Fibroblast of skin of right biceps (primary cell): ENCODE measurements at places on chromosomes 1 and 21.
A peak's percentile ranks its signal among the peaks of the same experiment; 100 is the strongest.

GRCh38 chr1:83750201-83750600, 248.7 kb downstream of the TTLL7 start:
- DNase-seq = no peak

- DNase-seq = no peak
Measured at GRCh38 chr1:220813013-220813412, 26.3 kb downstream of the MTARC1 start.

DNA sequence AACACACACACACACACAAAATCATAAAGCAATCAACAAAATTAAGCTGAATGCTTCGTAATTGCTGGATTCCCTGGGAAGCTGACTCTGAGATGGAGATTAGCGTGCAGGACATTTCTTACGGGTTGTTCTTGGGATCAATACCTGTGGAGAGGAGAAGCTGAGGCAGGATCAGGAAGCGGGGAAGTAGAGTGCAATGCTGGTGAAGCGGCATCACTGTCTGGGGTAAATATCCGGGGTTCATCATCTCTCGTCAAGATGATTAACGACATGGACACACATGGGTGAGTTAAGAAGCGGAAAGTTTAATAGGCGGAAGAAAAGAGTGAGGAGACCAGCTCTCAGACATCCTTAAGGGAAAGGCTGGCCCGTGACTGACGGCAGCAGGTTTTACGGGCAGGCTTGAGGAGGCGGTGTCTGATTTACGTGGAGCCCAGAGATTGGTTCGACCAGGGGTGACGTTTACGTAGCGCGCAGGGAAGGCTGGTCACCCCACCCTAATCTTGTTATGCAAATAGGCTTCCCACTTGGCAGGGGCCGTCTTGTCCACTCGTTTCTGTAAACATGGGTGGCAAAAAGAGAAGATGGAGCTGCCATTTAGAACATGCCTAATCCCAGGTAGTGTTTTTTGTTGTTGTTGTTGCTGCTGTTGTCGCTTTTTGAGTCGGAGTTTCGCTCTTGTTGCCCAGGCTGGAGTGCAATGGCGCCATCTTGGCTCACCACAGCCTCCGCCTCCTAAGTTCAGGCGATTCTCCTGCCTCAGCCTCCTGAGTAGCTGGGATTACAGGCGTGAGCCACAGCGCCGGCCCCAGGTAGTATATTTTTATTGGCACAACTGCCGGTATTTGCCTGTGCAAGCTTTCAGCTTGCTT, 135.6 kb upstream of the KCNJ15 start:
- no peak for DNase-seq

- DNase-seq = peak; percentile 46
Measured at GRCh38 chr1:114154963-114155322, 1.3 kb upstream of the SYT6 start.

DNA sequence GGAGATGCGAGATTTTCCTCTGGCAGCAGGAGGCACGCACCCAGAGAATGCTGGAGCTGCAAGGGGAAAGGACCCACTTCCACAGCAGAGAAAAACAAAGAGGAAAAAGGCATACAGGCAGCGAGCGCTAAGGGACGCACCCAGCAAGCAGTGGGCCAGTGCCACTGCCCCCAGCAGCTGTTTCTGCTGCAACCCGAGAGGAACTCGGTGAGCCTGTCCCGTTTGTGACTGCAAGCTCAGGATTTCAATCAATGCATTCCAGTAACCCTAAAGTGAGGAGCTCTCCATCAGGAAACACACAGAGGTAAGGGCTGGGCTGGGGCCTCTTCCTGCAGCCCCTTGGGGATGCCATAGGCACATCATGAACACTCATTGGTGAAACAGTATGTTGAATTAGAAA, 58.7 kb downstream of the ACP6 start:
- DNase-seq = no peak

GRCh38 chr1:21317035-21317689, 26.9 kb upstream of the ECE1 start:
- DNase-seq = no peak

DNA sequence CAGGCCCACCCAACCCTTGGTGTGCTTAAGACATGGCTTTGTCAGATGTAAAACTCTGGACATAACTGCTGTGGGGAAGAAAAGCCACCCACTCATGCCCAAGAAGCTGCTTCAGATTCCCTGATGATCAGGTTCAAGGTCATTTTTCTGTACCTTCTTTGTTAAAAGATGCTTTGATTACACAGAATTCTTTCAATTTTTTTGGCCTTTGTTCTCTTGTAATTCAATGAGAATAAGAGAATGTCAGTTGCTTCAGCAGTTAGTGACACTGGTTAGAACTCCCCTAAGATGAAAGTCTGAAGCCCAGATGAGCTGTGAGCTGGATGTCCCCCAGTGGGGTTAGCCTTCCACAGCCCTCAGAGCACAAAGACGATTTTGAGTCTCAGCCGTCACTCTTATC, 152.7 kb downstream of the CHRM3 start:
- DNase-seq = no peak

- DNase-seq = peak; percentile 23
Measured at GRCh38 chr1:67367370-67368045, 59.8 kb downstream of the IL12RB2 start.

DNA sequence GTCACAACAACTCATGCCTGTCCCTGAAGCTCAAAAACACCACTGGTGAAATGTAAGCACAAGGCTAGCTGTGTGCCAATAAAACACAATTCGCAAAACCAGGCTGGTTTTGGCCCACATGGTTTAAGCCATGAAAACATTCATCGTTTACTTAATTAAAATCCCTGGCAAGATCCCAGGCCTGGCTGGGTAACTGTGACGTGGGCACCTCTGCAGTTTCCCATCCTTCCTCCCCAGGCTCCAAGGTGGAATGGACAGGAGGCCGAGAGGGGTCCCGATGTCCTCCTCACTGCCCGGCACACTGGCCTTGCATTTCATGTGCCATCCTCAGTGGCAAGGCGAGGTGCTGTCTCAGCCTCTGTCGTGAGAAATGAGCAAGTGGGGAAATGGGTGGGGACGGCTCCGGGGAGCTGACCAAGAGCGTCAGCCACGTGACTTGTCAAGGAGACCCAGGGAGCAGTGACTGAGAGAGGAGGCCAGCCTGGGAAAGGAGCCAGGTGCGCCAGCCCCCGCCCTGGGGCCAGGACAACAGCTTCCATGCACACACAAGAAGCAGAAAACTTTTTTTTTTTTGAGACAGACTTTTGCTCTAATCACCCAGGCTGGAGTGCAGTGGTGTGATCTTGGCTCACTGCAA, 153.1 kb upstream of the RAB4A start:
- DNase-seq = no peak
